ENCODE measurements at places on chromosomes 7 and 10.

DNA sequence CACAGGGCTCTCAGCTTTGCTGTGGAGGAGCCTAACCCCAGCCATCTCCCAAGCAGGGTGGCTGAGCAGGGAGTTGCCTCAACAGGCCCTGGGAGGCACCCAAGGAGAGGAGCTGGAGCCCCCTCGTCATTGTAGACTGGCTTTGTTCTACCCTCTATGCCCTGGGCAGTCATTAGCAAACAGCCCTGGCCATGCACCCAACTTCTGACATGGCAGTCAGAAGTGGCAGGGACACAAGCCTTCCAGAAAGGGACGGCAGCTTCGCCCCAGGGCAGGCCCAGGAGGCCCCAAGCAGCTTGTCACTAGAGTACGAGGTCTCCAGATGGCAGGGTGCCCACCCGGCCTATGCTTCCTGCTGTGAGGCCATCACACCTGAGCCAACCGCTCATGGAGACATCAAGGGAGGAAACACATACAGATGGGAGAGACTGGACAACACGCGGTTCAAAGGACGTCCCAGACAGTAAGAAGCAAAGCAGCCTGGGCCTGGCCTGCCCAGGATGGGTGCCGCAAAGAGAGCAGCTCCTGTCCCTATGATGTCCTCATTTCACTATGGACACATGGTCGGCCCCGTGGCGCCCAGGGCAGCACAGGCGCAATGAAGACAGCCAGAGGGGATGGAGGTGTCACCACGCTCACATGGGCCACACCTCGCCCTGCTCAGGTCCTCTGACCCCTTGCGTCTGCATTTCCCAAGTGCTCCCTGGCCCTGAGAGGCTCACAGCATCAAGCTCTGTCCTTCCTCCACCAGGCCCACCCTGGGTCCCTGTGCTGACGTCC lies 190.9 kb upstream of the CXCL12 start:
- DNase-seq: no peak

GRCh38 chr10:132542086-132542775 lies 4.6 kb downstream of the INPP5A start:
- DNase-seq: no peak

DNA sequence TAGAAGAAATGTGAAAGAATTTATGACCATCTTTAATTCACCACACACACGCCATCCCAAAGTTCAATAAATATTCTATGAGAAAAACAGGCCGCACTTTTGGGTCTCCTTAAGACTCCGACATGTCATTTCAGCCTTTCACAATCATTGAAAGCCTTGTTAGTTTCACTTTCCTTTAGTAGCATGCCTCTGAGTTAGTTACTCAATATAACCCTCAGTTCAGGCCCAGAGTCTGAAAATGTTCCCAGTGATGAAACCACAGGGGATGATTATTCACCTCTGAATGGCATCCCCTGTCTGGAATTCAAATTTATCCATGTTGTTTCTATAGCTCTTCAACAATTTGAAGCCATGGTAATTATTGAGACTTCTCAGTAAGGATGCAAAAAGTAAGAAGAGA lies 278.1 kb upstream of the NRP1 start:
- peak; percentile 43 for DNase-seq

- DNase-seq: no peak
Observed at GRCh38 chr10:71036297-71036966, 148.1 kb upstream of the PCBD1 start.

DNA sequence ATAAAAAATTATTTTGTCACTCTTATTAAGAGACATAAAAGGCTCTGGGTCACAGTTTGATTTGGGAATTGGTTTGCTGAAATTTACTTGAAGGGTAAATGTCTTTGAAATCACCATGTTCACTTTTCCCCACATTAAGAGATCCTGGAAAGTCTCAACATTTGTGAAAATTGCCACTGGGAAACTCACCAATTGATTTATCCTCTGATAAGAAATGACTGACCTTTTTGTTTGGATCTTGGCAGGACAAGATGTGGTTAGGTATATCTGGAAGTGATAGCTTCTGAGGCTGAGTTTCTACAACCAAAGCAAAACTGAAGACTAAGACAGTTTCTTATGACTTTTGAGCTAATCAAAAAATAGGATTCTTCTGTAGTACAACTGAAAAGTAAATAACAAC lies 107.1 kb upstream of the TMEM106B start:
- DNase-seq: no peak

DNA sequence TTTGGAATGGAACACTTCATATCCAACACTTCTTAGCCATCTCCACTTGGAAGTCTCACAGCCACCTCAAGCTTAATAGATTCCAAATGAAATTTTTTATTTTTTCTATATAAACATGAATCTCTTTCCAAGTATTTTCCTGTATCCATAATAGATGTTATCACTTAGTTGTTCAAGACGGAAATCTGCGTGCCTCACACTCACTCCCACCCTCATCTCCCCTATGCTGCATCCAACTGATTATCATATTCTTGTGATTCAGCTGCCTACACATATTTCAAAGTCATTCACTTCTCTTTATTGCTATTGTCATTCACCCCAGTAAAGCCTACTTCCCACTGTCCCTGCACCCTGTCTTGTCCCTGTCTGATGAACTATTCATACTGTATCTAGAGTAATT lies 70.2 kb upstream of the MKX start:
- DNase-seq: no peak

DNA sequence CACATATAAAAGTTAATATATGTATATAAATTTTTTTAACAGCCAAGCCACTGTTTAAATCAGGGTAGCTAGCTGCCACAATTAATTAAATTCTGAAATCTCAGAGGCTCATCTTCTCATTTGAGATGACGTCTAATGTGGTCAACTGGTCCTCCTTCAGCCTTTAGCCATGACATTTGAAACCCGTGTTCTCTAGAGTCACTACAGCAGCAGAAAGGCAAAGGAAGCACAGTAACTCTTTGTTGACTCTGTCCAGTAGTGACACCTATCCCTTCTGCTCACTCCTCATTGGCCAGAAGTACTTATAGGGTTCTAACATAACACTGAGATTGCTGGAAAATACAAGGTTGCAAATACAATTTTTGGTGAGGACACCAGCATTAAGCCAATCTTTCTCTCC lies 555.5 kb downstream of the ETV1 start:
- no peak for DNase-seq

GRCh38 chr7:33639552-33640197 lies 265.7 kb upstream of the BMPER start:
- no peak for DNase-seq

DNA sequence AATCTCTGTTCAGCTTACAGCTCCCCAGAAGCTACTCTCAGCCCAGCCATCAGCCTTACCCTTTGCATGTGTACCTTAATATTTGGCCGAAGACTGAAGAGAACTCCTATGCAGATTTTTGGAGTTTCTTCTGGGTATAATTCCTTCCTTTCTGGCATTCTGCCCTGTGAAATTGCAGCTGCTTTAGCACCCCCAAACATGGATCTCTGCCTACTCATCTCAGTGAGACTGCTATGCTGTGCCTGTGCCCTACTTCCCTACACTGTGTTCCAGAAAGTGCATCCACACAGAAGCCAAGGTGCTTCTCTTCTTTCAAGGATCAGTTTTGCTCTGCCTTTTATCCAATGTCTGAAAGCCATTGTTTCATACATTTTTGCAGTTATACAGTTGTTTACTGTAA lies 81.6 kb downstream of the NPY start:
- DNase-seq: no peak

GRCh38 chr10:72276421-72277339 lies 3.0 kb downstream of the DDIT4 start:
- DNase-seq: no peak

DNA sequence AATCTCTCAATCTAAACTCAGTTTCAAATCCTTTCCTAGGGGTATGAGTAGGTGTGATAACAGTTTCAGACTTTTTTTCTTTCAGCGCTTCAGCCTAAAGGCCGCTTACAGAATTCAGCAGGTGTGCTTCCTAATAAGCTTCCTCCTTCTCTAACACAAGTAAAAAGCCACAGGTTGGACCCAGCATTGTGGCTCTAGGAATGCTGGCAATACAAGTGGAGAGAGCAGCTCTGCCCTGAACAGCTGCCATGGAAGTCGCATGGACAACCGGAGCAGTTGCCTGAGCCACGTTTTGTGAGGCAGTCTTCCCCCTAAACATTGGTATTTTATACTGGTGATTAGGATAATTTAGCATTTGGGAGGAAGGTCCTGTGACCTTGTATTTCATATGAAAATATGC lies 83.5 kb downstream of the ST7 start:
- DNase-seq: no peak

DNA sequence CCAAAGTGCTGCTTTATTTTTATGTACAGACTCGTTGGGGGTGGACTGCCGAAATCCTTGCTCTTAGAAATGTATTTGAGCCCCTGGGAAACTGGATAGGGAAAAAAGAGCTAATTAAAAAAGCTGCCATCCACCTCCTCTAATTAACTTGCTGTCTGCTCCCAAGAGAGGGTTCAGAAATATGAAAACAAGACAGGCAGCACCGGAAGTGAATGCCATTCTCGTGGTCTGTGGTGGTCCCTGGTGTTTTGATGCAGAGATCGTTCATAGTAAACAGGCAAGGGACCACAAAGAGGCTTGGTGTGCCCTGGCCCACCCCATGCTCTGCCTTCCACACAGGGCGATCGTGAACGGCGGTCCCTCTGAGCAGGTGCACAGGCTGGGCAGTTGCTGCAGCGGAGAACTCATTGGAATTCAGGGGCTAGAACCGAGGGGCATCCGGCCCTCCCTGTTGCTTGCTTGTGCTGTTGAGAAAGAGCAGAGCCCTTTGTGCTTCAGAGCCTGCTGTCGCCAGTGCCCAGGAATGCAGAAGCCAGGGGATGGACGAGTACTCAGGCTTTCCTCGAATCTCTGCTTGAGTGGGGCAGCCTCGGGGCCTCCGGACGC lies 79.1 kb upstream of the BTBD16 start:
- no peak for DNase-seq

GRCh38 chr10:30827531-30828120 lies 198.1 kb upstream of the LYZL2 start:
- DNase-seq: no peak

DNA sequence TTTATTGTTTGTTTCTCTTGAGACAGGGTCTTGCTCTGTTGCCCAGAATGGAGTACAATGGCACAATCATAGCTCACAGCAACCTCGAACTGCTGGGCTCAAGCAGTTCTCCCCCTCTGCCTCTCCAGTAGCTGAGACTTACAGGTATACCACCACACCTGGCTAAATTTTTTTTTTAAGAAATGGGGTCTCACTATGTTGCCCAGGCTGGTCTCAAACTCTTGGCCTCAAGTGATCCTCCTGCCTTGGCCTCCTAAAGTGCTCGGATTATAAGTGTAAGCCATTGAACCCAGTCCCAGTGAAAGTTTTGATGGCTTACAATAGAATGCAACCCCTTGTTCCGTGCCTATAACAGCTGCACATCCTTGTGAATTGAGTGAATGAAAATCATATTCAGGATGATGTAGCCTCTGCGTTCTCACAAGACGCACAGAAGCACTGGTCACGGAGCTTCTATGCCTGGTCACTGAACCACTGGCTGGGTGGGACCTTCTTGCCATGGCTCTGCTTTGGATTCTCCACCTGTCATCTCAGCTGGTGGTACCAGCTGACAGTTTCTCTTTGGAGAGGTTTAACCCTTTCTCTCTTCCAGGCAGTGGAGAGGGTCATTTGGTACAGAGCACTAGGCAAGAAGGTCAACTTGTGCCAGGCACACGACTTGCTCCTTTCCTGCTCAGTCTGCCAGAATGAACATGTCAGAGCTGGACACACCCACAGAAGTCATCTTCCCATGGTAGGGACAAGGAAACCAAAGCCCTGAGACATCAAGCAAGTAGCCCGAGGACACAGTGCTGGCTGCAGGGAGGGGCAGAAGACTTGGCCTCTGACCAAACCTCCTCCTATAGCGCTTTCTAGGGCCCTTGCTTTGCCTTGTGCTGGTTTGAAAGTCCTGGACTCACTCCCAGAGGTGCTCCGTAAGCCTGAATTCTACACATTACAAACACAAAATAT lies 89.6 kb downstream of the ATXN7L1 start:
- DNase-seq: no peak

DNA sequence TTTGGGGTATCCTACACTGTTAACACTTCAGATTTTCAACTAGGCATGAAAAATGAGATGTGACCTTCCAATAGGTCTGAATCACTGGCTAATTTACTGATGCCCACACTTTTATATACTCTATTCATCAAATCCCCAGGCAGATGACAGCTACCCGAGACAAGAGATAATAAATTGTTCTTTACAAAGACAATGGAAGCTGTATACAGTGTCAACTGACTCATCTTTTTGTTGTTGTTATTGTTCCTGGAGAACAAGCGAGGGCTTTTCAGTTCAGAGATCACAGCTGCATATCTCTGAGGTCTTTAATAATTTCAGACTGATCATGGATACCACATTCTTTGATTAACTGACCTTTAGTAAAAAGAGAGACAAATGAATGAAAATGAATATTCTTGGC lies 228.9 kb downstream of the SDHAF3 start:
- DNase-seq: no peak

- no peak for DNase-seq
Observed at GRCh38 chr7:106535234-106535932, 125.6 kb downstream of the CCDC71L start.

GRCh38 chr7:127820732-127821085 lies 168.7 kb downstream of the SND1 start:
- DNase-seq: no peak

- DNase-seq: no peak
Observed at GRCh38 chr7:47574482-47575329, 7.2 kb downstream of the TNS3 start.

DNA sequence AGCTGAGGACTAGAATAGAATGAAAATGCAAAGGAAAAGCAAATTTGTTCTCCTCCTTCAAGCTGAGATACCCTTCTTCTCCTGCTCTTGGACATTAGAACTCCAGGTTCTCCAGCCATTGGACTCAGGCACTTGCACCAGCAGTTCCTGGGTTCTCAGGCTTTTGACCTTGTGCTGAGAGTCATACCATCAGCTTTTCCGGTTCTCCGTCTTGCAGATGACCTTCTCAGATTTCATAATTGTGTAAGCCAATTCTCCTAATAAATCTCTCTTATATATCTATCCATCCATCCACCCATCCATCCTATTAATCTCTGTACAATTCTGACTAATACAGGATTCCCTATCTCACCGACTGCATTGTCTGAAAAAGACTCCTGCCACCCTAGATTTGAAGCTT lies 108.3 kb downstream of the AHR start:
- DNase-seq: no peak

GRCh38 chr7:141674171-141674671 lies 27.7 kb downstream of the DENND11 start:
- no peak for DNase-seq

- no peak for DNase-seq
Observed at GRCh38 chr7:140540136-140540777, 61.0 kb upstream of the MKRN1 start.

GRCh38 chr7:125423458-125424155 lies 494.0 kb upstream of the POT1 start:
- peak; percentile 49 for DNase-seq

Data from activated CD4-positive, alpha-beta T cell treated with anti-CD3 and anti-CD28 coated beads, Interleukin-2, amount 50 U/mL, for 16 hours (primary cell).